Activated CD4-positive, alpha-beta memory T cell treated with anti-CD3 and anti-CD28 coated beads, Interleukin-2, amount 10 ng/mL, durations not matched to agents 7 days and 5 days (primary cell): ENCODE measurements at places on chromosomes 11 and 22. TPM values are rescaled to one million over a fixed set of nuclear protein-coding genes. Genes with fewer than 3 reads are reported as not detected.
A peak's percentile ranks its signal among the peaks of the same experiment; 100 is the strongest.

GRCh38 chr22:21760640-21761039 lies 25.0 kb upstream of the YPEL1 start:
- peaks cover 67% of the 10 kb centered on the region for H3K36me3 ChIP-seq
- no peaks in the 10 kb centered on the region for H3K27me3 ChIP-seq
- H3K4me1 ChIP-seq: peaks cover 57% of the 10 kb centered on the region
- H3K4me3 ChIP-seq: no peak overlapping the region
- no peak for DNase-seq

DNA sequence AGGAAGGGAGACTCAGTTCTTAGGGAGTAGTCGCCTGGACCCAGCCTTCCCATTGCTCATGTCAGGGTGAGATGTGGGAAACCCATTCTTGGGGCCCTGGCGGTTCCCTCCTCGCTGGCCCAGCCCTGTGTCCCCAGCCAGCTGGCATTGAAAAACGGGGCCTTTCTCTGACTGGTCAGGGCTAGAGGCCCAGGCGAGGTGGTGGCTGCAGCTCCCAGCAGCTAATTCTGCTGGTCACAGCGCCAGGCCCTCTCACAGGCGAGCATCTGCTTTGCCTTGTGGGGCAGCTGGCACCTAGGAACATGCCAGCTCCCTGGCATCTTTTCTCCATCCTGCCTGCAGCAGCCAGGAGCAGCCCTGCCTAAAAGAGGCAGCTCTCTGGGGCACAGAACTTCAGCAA lies 20.1 kb downstream of the TSPAN18 start:
- H3K27ac ChIP-seq: no peak overlapping the region
- H3K4me1 ChIP-seq: peaks cover 13% of the 10 kb centered on the region
- H3K27me3 ChIP-seq: no peaks in the 10 kb centered on the region

Gene ANGPTL5
- total RNA-seq: not detected

GRCh38 chr11:78809931-78810541 lies 235.4 kb upstream of the NARS2 start:
- no peaks in the 10 kb centered on the region for H3K36me3 ChIP-seq
- DNase-seq: no peak
- H3K27ac ChIP-seq: no peak overlapping the region
- no peaks in the 10 kb centered on the region for H3K4me1 ChIP-seq
- no peak overlapping the region for H3K4me3 ChIP-seq
- H3K27me3 ChIP-seq: peaks cover 3% of the 10 kb centered on the region

- H3K36me3 ChIP-seq: no peaks in the 10 kb centered on the region
- H3K4me3 ChIP-seq: no peak within 1 kb of the TSS
- peaks cover 9% of the 10 kb centered on the region for H3K27me3 ChIP-seq
- no peak within 1 kb of the TSS for H3K27ac ChIP-seq
- no peak for DNase-seq
Observed at GRCh38 chr11:113974741-113975470, at the start of gene HTR3A. Gene HTR3A, plus strand, starts transcription at chr11:113975108. Its CDS starts 218 bp downstream, at chr11:113975326.

Gene FLRT1
- total RNA-seq: 0.23 TPM

- no peak for DNase-seq
- H3K27ac ChIP-seq: peak overlapping the region; percentile 88
- no peaks in the 10 kb centered on the region for H3K27me3 ChIP-seq
- H3K4me1 ChIP-seq: peaks cover 41% of the 10 kb centered on the region
- H3K4me3 ChIP-seq: peak overlapping the region; percentile 91
Observed at GRCh38 chr22:19943082-19944026, 1.7 kb upstream of the TXNRD2 start.

DNA sequence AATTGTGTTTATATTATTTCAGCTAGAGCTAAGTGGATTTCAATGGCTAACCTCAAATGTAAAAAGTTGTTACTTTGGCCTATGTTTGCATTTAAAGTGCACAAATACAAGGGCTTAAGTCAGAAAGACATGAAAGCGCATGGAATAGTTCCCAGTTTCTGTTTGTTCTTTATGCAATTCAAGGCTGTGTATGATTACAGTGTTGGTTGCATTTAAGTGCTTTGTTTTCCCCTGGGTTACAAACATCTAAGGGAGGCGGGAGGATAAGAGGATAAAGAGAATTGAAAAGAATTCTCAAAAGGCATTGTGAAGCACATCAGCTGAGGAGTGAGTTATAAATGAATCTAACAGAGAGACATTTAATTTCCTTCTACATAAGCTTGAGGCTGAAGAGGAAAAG lies 453.4 kb downstream of the NTM start:
- H3K4me3 ChIP-seq: no peak overlapping the region
- no peaks in the 10 kb centered on the region for H3K4me1 ChIP-seq
- H3K27me3 ChIP-seq: no peaks in the 10 kb centered on the region
- no peaks in the 10 kb centered on the region for H3K36me3 ChIP-seq
- DNase-seq: no peak

GRCh38 chr11:118109231-118109630 lies 22.5 kb upstream of the SMIM35 start:
- H3K4me1 ChIP-seq: peaks cover 3% of the 10 kb centered on the region
- no peak for DNase-seq
- H3K27ac ChIP-seq: no peak overlapping the region

Gene PAMR1
- total RNA-seq: not detected

DNA sequence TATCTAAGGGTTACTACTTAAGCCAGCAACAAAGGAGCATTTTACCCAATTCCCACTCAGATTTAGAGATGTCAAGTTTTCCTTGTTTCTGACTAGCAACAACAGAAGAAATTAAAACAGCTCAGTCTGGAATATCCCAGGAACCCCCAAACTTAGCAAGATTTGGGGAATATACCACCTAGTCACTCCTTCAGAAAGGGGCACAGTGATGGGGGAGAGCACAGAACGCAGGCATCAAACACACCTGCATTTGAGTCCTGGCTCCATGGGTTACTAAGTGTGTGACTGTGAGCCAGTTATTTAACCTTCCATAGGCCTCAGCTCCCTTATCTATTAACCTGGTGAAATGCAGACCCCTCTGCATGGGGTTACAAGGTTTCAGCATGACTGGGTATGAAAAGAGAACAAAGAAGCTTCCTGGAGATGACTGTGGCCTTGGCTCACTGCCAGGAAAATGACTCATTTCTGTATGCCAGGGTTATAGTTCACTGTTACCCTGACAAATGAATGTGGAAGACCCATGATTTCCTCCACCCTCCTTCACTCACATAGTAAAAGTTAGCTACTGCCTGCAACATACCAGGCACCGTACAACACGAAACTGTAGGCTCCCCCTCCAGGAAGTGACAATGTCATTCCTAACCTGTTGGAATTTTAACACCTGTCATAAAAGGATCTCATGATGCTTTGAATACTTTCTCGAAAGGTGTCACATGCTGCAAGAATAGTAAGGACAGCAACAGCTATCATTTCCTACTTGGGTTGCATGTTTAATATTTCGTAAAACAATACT lies 79.6 kb downstream of the ME3 start:
- H3K4me3 ChIP-seq: no peak overlapping the region
- H3K36me3 ChIP-seq: no peaks in the 10 kb centered on the region
- H3K4me1 ChIP-seq: peaks cover 18% of the 10 kb centered on the region

DNA sequence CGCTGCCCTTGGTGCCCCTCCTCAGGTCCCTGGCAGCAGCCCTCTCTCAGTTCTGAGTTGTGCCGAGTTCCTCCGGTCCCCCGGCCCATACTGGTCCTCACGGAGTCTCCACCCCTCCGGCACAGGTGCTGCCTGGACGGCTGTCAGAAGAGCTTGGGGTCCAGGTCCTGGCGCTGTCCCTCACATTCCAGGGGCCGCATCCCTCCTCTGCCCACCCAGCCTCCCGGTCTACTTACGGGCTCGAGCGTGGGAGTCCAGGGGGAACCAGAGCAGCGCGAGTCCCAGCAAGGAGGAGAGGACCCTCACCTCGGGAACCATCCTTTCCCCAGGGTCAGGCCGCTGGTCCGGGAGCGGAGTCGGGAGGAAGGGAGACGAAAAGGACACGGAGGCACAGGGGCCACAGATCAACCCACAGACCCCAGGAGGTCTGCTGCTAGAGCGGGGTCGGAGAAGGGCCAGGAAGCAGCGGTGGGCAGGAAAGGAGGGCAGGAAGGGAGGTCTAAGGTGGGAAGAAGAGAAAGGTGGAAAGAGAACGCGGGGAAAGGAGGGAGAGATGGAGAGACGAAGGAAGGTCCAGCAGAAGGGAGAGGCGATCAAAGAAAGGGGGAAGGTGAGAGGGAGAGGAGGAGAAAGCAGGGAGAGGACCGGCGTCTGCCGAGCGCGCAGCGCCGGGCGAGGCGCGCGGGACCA lies 510 bp downstream of the CHRDL2 start:
- peaks cover 3% of the 10 kb centered on the region for H3K4me1 ChIP-seq
- H3K27ac ChIP-seq: no peak overlapping the region
- no peaks in the 10 kb centered on the region for H3K36me3 ChIP-seq
- no peak overlapping the region for H3K4me3 ChIP-seq
- peaks cover 65% of the 10 kb centered on the region for H3K27me3 ChIP-seq

GRCh38 chr11:67230406-67230805 lies 35.9 kb upstream of the GRK2 start:
- DNase-seq: no peak
- no peak overlapping the region for H3K4me3 ChIP-seq
- H3K27me3 ChIP-seq: no peaks in the 10 kb centered on the region
- H3K4me1 ChIP-seq: peaks cover 24% of the 10 kb centered on the region
- H3K27ac ChIP-seq: peak overlapping the region; percentile 54

- no peaks in the 10 kb centered on the region for H3K27me3 ChIP-seq
- no peaks in the 10 kb centered on the region for H3K36me3 ChIP-seq
- no peak overlapping the region for H3K27ac ChIP-seq
- H3K4me1 ChIP-seq: no peaks in the 10 kb centered on the region
Observed at GRCh38 chr22:47398921-47399790, 636.7 kb downstream of the TBC1D22A start.

Gene UBTFL1
- not detected for total RNA-seq

Gene TENM4
- not detected for total RNA-seq

GRCh38 chr11:10638316-10638925 lies 55.1 kb downstream of the IRAG1 start:
- H3K4me1 ChIP-seq: no peaks in the 10 kb centered on the region
- no peak for DNase-seq
- no peaks in the 10 kb centered on the region for H3K36me3 ChIP-seq
- no peak overlapping the region for H3K27ac ChIP-seq
- no peak overlapping the region for H3K4me3 ChIP-seq

DNA sequence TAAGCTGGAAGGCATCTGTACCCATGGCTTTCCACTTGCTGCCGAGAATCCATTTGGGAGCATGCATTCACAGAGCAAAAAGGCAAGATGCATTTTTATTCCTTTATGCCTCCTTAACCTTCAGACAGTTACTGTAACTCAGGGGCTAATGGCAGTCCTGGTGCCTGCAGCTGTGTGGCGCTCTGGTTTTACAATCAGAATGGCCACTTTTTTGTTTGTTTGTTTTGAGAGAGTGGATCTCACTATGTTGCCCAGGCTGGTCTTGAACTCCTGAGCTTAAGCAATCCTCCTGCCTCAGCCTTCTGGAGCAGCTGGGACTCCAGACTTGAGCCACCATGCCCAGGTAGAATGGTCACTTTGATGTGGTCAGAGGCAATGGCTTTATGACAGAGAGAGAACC lies 101.8 kb downstream of the NAV2 start:
- no peak overlapping the region for H3K4me3 ChIP-seq
- no peaks in the 10 kb centered on the region for H3K36me3 ChIP-seq
- no peak overlapping the region for H3K27ac ChIP-seq
- no peaks in the 10 kb centered on the region for H3K4me1 ChIP-seq

DNA sequence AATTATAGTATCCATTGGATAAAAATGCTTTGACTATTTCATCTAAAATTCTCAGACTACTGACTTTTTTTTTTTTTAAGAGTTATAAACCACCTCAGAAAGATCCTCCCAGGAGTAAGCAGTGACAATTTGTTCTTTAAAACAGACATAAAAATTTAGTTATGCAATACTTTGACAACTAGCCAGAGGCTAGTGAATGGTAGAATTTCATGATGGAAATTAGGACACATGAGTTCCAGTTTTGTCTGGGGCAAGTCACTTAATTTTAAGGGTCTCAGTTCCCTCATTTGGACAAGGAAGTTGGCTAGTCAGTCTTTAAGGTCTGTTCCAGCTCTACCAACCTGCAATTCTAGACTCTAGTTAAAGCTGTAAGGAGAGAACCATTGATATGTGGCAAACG lies 2.9 kb downstream of the IL18 start:
- H3K27me3 ChIP-seq: peaks cover 17% of the 10 kb centered on the region
- peaks cover 2% of the 10 kb centered on the region for H3K4me1 ChIP-seq
- H3K4me3 ChIP-seq: no peak overlapping the region
- H3K27ac ChIP-seq: no peak overlapping the region
- DNase-seq: no peak
- H3K36me3 ChIP-seq: no peaks in the 10 kb centered on the region

- H3K27ac ChIP-seq: no peak overlapping the region
- H3K36me3 ChIP-seq: peaks cover 67% of the 10 kb centered on the region
- H3K27me3 ChIP-seq: no peaks in the 10 kb centered on the region
- H3K4me3 ChIP-seq: no peak overlapping the region
- peak; percentile 30 for DNase-seq
- H3K4me1 ChIP-seq: no peaks in the 10 kb centered on the region
Observed at GRCh38 chr22:29524442-29525191, 28.9 kb downstream of the THOC5 start.

DNA sequence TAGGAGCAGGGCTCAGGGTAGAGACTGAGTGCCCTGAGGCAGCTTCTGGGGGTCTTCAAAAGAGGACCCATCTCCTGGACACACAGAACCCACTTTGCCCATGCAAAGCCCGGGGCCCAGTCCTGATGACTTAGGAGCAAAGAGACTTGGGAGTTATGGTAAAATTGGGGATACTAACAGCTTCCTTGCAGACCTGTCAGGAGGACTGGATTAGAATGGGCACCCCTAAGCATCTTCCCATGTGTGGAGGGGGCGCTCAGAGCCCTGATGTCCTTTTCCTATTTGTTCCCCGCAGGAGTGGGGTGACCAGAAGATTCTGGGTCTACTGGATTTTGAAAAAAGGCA lies 100.0 kb downstream of the WNT7B start:
- no peak overlapping the region for H3K4me3 ChIP-seq
- H3K4me1 ChIP-seq: no peaks in the 10 kb centered on the region
- no peaks in the 10 kb centered on the region for H3K36me3 ChIP-seq
- no peak for DNase-seq
- no peak overlapping the region for H3K27ac ChIP-seq

Gene SLC22A8
- not detected for total RNA-seq

DNA sequence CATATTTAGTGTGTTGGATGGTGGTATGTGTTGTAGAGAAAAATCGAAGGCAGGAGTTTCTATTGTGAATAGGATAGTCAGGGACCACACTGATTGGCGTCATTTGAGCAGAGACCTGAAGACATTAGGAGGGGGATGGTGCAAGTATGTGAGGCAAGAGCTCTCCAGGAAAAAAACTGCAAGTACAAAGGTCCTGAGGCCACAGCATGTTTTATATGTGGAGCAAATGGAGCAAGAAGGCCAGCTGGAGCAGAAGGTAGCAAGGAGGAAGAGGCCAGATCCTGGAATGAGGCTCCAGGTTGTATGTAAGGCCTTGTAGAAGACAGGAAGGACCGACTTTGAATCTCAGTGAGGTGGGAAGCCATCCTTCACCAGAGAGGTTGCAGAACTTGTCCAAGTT lies 14.2 kb upstream of the MICALL1 start:
- no peak overlapping the region for H3K4me3 ChIP-seq
- H3K27me3 ChIP-seq: no peaks in the 10 kb centered on the region
- DNase-seq: no peak
- peaks cover 25% of the 10 kb centered on the region for H3K4me1 ChIP-seq
